ENCODE measurements at places on chromosomes 6 and 20. TPM values are rescaled to one million over a fixed set of nuclear protein-coding genes. Genes with fewer than 3 reads are reported as not detected.

DNA sequence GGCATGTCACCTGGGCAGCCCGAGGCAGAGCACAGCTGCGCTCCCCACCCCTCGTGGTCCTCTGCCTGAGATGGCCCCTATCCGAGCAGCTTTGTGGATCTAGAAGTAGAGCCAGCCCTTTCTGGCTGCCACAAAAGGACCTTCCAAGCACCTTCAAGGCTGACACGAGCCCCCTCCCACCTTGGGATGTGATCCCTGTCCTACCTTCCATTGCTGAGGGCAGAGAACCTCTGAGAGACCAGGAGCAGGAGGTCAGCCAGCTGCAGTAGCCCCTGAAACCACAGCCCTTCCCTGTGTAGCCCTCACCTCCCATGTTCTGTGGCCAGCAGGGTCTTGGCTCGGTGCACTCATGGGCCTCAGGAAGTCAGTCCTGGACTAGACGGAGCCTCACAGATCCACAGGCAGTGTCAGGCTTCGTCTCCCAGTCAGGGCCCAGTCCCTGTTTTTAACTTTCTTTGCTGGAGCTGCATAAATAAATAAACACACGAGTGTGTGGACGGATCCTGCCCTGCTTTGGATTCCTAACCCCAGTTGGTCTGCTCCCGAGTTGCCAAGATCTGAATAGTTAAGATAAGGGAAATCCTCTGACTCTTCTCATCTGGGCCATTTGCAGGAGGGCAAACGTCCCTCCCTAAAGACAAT lies 507.7 kb downstream of the PREX1 start:
- DNase-seq: no peak

DNA sequence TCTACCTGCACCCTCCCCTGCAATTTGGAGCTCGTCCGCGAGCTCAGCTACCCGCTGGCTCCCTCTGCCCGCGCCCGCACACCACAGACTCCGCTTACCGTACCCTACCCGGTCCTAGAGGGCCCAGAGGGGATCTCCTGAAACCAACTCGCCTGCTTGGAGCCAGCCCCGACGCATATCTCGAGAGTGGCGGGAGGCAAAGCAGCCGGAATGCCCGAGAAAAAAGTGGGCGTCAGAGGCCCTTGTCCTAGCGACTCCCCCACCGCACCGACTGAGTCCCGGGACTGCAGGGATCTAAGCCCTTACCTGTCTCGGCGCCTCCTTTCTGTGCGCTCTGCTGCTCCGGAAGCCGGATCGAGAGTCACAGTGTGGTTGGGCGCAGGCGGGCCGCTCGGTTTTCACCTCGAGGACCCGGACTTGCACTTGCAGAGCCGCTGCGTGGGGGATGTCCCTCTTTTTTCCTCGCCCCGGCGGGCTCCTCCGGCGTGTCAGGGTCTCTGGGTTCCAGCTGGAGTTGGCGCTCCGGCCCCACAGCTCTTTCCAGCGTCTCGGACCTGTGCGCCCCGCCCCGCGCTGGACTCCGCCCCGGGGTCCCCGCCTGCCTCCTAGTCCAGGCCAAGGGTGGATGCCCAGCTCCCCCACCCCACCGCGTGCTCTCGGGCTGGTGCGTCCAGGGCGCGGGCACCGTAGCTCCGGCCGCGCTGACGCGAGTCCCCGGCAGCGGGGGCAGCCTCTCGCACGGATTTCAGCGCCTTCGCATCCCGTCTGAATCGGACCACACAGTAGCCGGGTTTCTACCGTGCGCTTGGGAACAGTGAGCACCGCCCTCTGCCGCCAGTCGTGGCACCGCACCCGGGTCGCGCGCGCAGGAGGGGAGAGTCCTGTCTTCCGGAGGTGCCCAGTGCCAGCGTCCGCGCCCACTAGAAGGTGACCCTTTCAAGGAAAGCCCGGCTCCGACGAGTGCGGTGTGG lies at the start of gene PROKR2:
PROKR2 (minus strand) TSS at position 767 of the 971 bp plus-strand sequence. CDS start 2,585 bp downstream, outside the sequence.
- no peak for DNase-seq

- DNase-seq: no peak
Observed at GRCh38 chr20:11922561-11922960, 4.9 kb downstream of the BTBD3 start.

Gene NOL7
- polyA plus RNA-seq: 20.1 TPM

DNA sequence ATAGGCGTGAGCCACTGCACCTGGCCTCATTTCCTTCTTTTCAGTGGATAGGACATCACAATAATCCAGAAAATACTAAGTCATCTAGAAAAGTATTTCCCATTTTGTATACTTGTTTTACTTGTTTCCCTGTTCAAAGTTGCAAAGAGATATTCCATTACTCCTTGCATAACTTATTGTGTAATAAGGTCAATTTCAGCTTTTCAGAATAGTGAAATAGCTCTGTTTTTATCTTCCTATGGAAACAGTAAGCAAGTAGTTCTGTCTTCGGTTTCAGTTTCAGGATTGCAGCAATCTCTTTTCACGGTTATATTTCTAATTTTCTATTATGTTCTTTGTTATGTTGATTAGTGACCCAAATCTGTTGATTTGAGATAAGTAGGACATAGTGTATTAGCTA lies 6.0 kb downstream of the STX11 start:
- no peak for DNase-seq

GRCh38 chr20:44035924-44036323 lies 121.3 kb downstream of the TOX2 start:
- no peak for DNase-seq

Gene BNIP5
- polyA plus RNA-seq: not detected

DNA sequence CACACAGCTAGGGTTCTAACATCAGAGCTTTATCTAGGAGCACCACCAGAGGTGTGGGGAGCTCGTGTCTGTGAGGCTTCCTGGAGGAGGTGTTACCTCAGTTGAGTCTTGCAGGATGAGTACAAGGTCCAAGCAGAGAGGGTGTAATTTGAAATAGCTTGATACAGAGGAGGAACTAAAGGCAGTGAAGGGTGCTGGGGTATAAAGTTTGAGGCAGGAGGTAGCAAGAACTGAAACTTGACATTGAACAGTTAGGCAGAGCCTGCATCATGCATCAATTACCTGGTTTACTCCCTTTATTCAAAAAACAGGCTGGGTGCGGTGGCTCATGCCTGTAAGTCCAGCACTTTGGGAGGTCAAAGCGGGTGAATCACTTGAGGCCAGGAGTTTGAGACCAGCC lies 241.2 kb downstream of the UST start:
- no peak for DNase-seq

DNA sequence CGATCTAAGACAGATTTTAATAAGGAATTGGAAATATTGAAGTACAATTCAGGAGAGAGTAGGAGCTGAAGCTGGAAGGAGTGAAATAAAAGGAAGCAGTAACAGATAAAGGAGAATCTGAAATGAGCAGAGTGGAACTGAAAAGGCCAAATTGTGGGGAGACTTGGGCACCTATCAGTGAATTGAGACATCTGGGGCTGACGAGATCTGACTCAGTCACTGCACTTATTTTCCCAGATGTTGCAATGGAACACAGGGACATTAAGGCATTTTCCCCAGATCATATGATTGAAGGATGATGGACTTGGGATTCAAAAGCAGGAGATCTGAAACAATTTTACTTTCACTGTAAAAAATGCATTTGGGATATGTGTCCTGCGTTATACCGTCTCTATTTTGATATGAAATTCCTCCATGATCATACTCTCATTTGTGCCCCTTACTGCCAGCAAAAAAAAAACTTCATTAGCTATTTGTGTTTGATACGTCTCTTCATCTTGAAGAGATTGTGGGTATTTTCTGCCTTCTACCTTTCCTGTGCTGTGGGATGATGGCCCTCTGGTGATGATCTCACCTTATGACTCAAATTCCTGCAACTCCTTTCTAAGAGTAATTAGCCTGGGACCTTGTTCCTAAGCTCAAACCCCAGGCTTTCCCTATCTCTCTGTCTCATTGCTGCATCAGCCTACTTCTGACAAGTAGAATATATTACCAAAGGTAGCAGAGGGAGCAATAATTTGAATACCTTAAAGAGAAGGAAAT lies 278.5 kb upstream of the MAN1A1 start:
- no peak for DNase-seq
